ENCODE measurements at places on chromosomes 12 and 14.

GRCh38 chr14:68774771-68775613, 17.9 kb downstream of the ZFP36L1 start:
- no peak for DNase-seq

DNA sequence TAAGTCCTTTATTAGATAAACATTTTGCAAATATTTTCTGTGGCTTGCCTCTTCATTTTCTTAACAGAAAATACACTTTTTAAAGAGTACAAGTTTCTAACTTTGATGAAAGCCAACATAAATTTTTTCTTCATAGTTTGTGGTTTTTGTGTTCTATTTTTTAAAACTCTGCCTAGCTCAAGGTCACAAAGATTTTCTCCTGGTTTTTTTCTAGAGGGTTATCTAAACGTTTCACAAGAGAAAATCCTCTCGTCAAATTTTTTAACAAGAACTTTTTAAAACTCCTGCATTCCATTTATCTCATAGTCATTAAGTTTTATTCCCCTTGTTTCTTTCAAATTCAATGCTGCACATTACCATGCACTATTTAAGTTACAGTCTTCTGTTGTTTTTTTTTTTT, 8.2 kb downstream of the AREL1 start:
- DNase-seq = no peak

DNA sequence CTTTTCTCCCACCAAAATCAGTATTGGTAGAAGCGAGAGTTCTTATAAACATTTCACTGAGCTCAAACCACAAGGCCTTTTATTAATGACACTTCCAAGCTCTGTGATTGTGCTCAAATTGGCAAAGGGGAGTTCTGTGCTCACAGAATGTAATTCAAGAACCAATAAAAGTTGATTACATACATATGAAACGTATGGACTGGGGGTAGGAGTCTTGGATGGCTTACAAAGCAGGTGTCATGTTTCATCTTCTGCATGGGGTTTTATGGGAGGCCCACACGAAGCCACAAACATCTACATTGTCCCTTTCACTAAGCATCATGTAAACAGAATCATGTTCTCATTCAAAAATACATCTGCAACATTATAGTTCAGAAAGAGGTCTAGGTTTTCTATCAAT, 828.3 kb downstream of the VRK1 start:
- DNase-seq = no peak

- DNase-seq = no peak
These were observed 59.1 kb downstream of the DUSP16 start for GRCh38 chr12:12503384-12504078.

- DNase-seq = no peak
These were observed 42.2 kb upstream of the CAPRIN2 start for GRCh38 chr12:30796891-30797371.

DNA sequence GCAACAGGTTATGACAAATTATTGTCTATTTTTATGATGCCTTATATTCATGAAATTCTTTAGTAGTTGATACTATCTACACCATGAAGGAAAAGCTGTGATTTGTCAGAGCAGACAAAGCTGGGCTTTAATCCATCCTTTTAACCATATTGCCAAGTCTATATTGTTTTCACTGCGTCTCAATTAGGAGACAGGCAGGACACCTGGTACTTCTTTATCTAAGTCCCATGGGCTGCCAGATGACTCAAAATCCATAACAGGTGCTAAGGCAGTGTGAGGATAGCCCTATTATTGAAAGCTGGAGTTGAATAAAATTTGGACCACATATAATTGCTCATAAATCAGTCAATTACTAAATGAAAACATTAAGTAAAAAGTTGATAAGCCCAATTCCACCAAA, 22.6 kb downstream of the INSM2 start:
- no peak for DNase-seq

GRCh38 chr14:32571995-32572866, 243.1 kb downstream of the AKAP6 start:
- no peak for DNase-seq

GRCh38 chr12:119838826-119839600, 38.1 kb downstream of the CIT start:
- no peak for DNase-seq

- no peak for DNase-seq
These were observed 45.4 kb downstream of the ANO2 start for GRCh38 chr12:5899675-5900074.

DNA sequence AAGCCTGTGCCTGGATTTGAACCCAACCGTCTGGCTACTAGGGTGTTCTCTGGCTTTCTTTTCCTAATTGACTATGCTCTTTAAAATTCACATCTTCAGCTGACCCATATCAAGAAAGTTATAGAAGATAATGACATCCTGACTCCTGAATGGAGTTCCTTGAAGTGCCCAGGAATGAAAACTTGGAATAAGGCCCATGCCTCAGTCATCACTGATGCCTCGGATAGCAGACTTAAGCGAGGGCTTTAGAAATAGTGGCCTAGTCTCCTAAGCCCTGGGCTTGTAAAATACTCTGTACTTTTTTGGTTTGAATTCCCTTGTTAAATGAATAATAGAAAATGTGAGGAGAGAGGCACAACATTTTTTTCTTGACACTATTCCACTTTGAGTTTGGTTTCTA, 39.0 kb downstream of the CHST11 start:
- DNase-seq = no peak

DNA sequence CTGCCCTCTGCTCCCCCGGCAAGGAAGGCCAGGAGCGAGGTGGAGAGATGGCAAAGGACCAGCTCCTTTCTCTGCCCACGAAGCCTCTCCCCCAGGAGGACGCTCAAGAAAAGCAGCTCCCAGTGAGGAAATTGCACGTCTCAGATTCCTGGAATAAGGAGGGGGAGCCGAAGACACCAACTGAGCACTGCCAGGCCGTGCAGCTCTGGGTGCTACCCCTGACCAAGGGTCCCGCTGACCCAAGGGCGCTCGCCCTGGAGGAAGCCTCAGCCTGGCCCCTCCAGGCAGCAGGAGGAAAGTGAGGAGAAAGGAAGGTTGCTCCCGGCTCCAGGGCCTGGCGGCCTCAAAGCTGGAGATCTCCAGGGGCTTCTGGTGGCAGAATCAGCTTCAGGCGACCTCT, 174.1 kb upstream of the SFSWAP start:
- no peak for DNase-seq

DNA sequence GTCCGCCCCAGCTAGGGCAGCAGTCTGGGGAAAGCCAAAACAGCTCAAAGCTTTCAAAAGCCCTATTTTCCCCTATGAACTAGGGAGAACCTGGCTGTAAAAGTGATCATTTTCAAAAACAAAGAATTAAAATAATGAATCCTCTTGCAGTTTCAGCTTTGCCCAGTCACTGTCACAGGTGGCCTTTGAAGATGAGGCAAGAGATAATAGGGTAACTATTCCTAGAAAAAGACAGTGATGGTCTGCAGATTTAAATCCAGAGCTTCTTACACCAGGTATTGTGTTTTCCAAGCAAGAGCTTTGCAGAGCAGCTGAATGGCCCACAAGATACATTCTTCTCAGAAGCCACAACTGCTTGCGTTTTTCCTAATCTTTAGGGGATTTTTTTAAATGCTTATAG, 80.2 kb upstream of the NUDT4 start:
- no peak for DNase-seq

DNA sequence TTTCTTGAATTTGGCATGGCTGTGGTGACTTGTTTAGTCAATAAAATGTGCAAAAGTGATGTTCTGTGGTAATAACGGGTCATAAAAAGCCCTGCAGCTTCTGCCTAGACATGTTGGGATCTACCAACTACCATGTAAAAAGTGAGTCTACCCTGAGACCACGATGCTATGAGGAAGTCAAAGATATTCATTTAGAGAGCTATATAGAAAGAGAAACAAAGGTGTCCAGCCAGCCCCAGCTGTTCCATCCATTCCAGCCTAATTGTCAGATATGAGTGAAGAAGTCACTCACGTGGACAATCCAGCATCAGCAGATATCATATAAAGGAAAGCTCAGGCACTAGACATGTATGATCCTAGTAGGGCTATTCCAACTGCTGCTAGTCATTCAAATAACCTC, 117.2 kb upstream of the SSTR1 start:
- no peak for DNase-seq

- no peak for DNase-seq
These were observed 218.1 kb upstream of the RTL1 start for GRCh38 chr14:101121508-101122139.

GRCh38 chr14:52313903-52314594, at the start of gene PTGER2:
PTGER2 (plus strand) TSS chr14:52314312; CDS start chr14:52314549, 237 bp downstream.
- peak; percentile 92 for DNase-seq

DNA sequence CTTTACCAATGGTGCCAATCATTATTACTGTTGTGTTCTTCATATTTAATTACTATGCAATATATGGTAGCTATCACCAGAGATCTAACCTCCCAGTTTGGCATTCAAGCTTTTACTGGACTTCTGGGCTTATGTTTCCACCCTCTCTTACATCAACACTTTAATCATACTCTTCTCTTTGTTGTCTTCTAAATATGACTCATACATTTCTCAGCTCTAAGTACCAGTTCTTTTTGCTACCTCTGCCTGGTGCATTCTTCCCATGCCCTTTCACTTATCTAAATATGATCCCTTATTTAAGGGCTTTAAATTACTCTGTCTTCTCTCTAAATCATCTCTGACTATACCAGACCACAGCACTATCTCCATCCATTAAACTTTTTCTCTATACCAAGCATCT, 246.1 kb upstream of the CCDC196 start:
- DNase-seq = no peak

- no peak for DNase-seq
These were observed 146.4 kb upstream of the BTG1 start for GRCh38 chr12:92292016-92292415.

DNA sequence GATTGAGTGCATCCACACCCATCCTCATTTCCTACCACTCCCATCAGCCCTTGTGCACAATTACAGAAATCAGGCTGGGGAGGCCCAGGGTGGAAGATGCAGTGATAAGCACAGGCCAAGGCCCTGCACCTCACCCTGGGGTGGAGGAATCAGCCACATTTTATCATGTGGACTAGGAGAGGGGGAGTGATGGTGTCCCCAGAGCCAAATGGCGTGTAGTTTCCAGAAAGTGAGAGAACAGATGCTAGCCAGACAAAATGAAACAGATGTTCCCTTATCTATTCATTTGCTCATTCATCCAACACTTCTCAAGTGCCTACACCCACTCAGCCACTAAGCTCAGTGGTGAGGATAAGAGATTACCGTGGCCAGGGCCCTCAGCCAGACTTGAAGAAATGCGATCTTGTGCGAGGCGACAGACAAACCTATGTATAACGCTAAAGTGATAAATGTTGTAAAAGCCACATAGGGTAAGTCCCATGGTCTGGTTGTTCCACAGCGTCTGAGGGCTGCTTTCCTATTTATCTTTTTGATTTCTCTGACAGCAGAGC, 93.6 kb downstream of the STAB2 start:
- no peak for DNase-seq

GRCh38 chr12:11814374-11814773, 164.9 kb downstream of the ETV6 start:
- DNase-seq = no peak

DNA sequence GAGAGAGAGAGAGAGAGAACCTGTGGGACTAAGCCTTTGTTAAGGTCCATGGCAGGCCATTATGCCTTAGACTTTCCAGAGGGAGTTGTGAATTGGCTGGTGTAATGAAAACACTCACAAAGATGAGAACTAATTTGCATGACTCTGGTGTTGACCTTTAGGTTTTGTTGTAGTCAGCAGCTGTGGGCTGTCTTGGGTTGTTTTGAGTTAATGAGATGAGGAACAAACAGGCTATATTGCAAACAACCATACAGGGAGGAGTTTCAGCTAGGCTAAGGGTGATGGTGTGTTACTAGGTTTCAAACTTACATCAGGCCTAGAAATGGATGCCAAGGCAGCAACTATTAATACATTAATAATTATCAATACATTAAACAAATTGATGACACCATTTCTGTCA, 26.3 kb downstream of the ATXN7L3B start:
- DNase-seq = no peak

DNA sequence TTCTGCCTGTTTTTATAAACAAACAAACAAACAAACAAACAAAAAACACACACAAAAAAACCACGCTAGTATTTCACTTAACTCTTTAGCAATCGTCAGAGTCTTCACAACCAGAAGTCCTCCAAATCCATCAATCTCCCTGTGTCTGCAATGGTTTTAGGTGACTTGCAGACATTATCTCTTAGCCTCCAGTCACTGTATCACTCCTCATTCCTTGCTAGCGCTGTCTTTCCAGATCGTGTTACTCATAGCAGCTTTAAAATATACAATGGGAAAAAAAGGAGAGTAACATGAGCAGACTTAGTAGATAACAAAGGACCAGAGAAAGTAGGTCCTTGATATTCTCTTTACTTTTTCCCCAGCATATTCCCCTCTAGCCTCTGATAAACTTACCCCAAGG, 15.5 kb upstream of the ETNK1 start:
- no peak for DNase-seq

DNA sequence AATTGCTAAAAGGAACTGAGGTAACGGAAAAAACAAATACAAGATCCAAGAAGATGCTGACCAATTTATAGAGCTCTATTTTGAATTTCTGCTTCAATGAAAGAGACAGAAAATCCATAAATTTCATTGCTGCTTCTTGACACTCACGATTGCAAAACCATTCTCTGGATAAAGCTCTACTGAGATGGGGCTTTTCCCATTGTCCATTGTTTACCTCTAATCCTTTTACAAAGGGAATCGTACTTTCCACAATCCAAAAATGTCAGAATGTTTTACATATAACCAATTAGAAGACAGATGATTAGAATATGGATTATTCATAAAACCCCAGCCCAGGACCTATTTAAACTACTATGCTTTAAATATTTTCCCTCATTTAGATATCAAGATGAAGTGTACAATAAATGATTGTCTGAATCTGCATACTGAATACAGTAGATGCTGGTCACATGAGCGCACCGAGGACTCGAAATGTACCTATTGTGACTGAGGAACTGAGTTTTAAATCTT, 16.7 kb upstream of the TMCC3 start:
- DNase-seq = no peak

GRCh38 chr12:58139894-58140293, 198.5 kb downstream of the ATP23 start:
- no peak for DNase-seq

GRCh38 chr14:59425322-59425935, 39.8 kb downstream of the GPR135 start:
- DNase-seq = no peak

- peak; percentile 71 for DNase-seq
These were observed 775 bp downstream of the GABARAPL1 start for GRCh38 chr12:10213168-10214135.

DNA sequence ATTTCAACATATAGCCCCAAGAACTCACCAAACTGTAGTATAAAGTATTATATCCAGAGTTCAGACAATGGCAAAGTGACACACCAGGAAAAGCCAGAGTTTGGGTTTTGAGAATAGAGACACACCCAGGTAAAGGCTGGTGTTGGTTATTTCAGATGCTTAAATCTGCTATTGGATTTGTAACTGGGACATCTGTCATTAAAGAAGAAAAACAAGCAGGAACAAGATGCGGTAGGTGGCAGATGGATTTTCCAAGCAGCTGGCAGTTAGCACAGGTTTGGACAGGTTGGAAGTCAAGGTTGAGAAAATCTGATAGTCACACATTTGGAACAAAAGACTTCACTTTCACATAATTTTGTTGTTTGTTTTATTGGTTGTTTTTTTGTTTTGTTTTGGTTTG, 14.4 kb upstream of the CDK17 start:
- no peak for DNase-seq

GRCh38 chr14:94867946-94868771, 98.2 kb upstream of the GSC start:
- DNase-seq = no peak

Measured in ovary (tissue), 10 donors.